NCI-H2227 treated with DMSO at 0.1 percent for 48 hours (cell line): ENCODE measurements at places on chromosomes 6 and 20.

DNA sequence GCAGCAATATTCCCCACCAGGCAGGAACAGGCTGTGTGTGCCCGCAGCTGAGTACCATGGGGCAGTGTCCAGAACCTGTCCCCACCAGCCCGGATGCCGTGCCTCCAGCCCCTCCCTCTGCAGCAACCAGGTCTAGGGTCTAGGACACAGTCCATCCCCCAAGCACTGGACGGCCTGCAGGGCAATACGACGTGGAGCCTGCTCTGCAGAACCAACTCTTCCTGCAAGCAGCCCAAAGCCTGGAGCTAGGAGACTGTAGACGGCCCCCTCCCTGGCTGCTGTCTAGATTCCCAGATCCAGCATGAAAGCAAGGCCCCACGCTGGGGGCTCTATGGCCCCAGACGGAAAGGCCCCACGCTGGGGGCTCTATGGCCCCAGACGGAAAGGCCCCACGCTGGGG, 128.2 kb upstream of the AFDN start:
- no peak for DNase-seq

DNA sequence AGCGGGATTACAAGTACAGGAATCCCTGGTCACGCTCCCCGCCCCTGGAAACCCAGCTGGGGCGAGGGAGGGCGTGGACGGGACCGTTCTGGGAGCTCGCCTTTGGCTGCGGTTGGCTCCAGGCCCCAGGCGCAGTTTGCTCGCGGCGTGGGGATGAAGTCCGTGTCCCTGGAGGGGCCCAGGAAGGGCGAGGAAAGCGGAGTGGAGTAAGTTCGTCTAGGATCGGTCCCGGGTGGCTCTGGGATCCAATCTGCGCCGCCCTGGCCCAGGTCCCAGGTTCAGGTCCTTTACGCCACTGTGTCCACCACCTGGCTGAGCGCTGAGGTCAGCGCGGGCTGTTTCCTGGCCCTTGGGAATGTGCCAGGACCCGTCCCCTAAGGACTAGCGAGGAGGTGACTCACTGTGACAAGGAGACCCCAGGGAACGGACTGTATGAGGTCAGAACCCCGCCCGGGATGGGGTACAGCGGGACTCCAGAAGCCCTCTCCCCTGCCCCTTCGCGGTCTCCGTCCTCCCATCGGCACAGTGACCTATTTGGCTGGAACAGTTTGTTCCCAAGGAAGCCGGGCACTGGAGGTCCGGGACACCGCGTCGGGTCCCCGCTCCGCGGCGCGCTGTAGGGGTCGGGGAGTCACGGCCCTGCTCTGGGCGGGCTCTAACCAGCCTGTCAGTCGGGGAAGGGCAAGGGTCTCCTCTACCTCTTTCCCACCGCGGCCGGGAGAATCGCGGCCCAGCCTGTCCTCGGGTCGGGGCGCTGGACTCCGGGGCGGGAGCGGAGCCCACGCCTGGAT, 724 bp downstream of the CDKN1A start:
- DNase-seq, result no peak

DNA sequence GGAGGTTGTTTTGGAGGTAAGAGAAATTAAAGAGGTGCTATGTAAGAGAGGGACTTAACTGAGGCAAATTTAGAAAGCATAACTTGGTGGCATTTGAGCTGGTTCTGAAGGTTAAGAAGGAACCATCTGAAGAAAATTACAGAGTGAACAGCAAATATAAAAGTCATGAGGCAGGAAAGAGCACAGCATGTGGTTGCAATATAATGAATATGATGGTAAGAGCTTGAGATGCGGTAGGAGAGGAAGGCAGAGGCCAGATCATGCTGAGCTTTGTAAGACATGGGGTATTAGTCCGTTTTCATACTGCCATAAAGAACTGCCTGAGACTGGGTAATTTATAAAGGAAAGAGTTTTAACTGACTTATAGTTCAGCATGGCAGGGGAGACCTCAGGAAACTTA, 279.1 kb downstream of the UTRN start:
- peak; percentile 53 for DNase-seq

DNA sequence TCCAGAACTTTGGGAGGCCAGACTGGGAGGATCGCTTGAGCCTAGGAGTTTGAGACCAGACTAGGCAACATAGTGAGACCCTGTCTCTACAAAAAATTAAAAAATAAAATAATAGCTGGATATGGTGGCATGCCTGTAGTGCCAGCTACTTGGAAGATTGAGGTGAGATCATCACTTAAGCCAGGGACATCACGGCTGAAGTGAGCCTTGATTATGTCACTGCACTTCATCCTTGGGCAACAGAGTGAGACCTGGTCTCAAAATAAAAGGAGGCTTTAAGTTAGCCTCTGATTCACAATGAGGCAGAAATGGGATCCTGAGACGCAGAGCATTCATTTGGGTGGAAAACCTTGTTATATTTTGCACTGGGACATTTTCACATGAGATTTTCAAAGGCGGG, 57.0 kb downstream of the TULP4 start:
- DNase-seq, result no peak

DNA sequence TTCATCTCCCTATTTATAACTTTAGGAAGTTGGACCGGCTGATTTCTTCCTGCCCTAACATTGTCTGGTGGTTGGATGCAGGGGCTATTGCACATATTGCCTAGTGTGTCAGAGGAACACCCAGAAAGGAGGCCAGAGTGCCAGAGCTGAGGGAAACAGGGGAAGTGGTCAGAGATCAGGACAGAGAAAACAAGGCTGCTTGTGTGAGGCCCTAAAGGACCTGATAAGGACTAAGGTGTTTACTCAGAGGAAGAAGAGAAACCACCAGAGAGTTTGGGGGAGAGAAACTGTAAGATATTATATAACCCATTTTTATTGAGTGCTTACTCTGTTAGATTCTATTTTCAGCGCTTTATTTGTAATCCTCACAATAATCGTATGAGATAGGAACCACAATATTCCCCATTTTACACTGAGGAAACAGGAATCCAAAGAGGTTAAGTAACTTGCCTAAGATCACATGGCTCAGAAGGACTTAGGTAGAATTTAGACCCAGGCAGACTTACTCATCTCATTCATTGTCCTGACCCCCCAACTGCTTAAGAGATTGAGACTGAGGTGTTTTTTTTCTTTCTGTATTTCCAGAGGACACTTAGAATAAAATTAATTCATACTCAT, 54.0 kb upstream of the REV3L start:
- DNase-seq, result no peak

GRCh38 chr6:135193221-135193620, 12.1 kb downstream of the MYB start:
- DNase-seq, result no peak

GRCh38 chr20:19257865-19258264, 45.4 kb downstream of the SLC24A3 start:
- DNase-seq, result no peak

- no peak for DNase-seq
Observed at GRCh38 chr6:159232751-159233150, 63.6 kb downstream of the FNDC1 start.

DNA sequence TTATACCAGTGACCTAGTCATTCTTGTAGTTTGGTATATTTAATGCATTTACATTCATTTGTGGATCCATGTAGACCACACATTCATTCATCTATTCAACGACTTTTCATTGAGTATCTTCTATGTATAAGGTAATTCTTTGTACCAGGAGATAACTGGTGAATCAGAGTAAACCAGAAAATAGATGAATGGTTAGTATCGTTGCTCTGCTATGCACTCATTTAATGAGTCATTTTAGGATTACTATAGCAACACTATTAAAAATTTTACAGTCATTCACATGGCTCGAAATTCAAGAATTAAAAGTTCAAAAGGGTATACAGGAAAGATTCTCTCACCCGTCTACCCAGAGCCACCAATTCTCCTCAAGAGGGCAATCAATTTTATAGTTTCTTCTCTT, 26.8 kb downstream of the DOK5 start:
- DNase-seq, result no peak

DNA sequence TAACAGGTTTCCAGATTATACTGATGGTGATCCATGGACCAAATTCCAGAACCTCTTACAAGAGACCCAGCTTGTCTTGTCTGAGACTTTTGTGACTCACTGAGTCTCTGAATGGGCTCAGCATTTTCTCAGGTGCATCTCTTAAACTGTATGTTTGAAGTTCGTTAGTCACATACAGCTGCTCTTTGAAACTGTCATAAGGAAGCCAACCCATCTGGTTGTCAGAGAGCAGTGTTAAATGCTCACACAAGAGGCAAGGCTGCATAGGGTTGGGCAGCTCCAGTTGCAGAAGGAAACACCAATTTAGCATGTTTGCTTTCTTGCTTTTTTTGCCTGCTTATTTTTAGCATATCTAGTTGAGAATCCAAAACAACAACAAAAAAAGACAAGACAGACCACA, 47.1 kb downstream of the TRIM27 start:
- no peak for DNase-seq

DNA sequence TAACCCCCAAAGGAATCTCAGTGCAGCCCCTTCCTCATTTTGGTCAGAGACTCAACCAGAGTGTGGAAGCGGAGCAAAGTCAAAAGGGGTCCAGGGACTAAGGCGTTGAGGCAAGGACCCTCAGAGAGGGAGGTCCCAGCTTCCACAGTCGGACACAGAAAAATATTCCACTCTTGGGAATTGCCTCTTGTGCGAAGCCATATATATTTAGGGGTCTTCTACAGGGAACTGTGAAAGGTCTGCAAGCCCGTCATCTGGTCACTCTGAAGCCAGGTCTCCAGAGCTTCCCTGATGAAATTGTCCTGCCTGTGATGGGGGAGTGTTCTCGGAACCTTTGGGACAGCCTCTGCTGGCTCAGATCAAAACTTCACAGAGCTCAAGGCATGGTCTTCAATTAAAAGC, 160.8 kb downstream of the TBXT start:
- no peak for DNase-seq

DNA sequence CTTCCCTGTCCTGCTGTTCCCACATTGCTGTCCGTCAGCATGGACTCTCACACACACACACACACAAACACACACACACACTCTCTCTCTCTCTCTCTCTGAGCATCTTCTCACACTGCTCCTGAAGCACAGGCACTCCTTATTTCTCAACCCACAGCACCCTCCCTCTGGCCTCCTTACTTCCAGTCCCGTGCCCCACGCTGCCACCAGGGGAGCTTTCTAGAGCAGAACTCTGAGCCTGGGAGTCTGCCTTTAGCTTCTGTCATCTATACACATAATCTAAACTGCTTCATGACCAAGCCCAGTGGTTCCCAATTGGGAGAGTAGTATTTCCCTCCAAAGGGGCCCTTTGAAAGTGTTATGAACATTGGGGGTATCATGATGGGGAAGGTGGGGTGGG, 29.1 kb downstream of the HECA start:
- DNase-seq, result no peak

DNA sequence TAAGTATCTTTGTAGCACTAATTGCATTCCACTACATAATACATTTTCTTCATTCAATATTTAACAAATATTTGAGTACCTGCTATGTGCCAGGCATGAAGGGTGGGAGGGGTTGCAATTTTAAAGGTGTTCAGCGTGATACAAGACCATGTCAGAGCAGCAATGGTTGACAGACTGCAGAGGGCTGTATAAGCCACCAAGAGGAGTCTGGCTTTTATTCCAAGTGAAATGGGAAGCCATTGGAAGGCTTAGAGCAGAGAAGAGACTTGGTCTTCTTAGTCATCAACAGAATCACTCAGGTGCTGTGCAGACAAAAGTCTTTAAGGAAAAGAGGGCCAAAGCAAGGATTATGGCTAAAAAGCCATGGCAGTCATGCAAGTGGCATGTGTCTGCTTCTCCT, 360.8 kb upstream of the ARID1B start:
- no peak for DNase-seq

- DNase-seq, result no peak
Observed at GRCh38 chr6:93047033-93047432, 372.3 kb downstream of the EPHA7 start.

DNA sequence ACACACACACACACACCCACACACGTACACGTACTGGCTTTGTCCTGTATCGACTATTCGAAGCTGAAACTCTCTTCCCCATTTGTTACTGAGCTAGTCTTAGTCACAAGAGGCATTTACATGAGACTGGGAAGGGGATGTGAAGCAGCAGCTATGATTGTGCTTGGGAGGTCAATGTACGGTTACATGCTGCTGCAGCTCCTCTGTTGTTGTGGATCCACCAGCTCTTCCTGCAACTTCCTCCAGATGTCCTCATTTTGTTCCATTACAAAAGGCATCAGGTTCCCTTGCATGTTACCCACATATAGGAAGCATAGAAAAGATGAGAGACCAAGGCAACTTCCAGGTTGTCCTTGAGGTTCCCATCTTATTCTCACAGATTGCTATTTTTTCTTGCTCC, 612.4 kb upstream of the IMPG1 start:
- DNase-seq, result no peak

DNA sequence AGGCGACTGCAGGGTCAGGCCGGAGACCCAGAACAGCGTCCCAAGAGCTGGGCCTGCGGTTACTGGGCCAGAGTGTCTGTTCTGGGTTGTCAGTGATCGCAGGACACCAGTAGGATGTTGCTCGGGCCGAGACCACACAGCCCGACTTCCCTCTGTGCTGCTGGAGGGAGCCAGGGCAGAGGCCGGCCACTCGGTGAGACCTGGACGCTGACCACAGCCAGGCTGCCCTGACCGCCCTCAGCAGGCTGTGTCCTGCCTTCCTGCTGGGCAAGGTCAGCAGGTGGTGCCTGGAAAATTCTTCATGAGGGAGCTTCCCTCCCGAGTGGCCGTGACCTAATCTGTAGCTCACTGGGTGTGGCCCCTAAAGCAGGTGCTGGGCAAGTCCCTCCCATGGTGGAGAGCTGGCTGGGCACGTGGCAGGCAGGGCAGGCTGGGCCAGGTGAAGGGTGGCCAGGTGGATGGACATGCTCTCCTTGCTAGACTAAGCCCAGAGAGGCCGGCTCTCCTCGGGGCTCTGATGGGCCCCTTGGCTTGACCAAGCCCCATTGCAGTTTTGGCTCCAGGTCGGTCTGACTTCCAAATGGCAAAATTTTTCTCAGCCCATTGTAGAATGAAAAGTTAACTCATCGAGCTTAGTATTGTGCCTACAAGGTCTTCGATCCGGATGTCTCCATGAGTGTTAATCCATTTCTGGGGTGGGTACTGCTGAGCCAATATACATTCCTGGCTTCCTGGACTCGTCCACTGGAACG, 1.9 kb downstream of the SLCO4A1 start:
- no peak for DNase-seq

DNA sequence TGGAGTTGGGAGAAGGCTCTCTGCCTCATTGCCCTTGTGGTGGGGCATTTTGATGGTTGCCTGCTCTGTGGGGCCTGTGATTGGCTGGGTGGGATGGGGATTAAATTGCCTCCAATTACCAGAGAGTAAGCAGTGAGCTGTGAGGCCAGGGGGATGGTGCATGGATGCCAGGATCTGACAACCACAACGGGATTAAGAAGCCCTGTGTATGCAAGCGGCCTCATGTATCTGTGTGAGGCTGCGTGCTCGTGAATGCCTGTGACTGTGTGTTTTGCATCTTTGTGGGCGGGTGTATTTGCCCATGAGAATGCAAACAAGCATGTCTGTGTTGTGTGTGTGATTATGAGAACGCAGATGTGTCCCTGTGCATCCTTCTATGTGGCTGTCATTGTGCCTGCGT, 46.1 kb downstream of the CD40 start:
- peak; percentile 23 for DNase-seq

DNA sequence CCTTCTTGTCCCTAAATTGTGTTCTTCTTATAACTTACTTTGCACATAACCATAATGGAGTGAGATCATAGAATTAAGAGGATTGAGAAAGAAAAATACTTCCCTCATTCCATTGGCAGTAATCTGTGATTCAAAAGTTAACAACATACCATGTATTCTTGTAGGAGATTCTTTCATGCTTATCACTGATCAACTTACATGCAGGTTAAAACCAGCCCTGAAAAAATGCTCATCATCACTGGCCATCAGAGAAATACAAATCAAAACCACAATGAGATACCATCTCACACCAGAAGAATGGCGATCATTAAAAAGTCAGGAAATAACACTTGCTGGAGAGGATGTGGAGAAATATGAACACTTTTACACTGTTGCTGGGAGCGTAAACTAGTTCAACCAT, 36.5 kb upstream of the GFRAL start:
- DNase-seq, result no peak
